Karpas-422 (cell line): ENCODE measurements at places on chromosomes 12 and 14.

- DNase-seq: no peak
These were observed 43.0 kb upstream of the GNPNAT1 start for GRCh38 chr14:52834440-52834842.

GRCh38 chr12:79591988-79592387, 98.8 kb downstream of the PAWR start:
- no peak for DNase-seq

DNA sequence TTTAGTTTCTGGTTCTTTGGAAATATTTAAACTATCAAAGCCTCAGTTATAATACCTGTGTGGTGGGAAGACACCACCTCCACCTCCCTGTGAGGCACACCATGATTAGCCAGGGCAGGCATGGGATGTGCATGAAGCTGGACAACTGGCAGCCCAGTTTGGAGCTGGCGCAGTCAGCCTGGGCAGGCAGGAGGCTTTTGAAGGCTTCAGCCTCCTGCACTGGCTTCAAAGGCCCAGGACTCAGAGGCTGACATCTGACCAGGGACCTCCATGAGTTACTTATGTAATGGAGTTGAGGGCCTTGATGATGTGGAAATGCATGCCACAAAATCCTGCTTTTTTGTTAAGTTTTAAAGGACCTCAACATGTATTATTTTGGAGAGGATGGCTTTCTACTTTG, 30.3 kb downstream of the C14orf132 start:
- no peak for DNase-seq

DNA sequence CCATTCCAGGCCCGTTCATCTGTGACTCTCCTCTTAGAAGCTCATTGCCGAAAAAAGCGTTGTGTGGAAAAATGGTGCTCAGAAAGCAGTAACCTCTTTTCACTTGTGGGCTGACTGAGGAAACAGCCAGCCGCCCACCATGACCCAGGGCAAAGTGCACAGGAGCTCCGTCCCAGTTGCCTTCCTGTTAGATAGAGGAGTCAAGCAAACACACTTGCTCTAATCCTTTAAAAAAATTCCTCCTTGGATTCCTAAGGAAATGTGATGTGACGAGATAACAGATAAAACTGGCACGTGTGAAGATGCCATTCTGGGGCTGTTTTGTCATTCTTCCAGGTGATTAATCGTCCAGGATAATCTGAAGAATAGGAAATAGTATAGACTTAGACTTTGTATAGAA, 396.8 kb upstream of the DDHD1 start:
- DNase-seq: no peak

DNA sequence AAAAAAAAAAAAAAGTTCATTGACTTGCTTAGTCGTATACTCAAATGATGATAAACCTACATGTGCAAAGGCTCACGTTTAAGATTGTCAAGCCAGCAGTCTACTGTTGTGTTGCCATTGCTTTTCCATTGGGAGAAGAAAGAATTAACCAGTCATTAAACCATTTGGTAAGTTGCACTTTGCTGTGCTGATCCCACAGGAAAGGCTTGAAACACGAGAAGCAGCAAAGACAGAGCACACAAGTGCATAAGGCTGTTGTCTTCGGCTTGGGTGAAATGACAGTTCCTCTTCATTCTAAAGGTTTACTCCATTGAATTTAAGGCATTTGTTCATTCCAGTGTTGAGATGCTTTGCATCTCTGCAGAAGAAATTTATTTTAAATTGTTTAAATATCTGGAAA, 50.1 kb downstream of the ZC3H14 start:
- no peak for DNase-seq

DNA sequence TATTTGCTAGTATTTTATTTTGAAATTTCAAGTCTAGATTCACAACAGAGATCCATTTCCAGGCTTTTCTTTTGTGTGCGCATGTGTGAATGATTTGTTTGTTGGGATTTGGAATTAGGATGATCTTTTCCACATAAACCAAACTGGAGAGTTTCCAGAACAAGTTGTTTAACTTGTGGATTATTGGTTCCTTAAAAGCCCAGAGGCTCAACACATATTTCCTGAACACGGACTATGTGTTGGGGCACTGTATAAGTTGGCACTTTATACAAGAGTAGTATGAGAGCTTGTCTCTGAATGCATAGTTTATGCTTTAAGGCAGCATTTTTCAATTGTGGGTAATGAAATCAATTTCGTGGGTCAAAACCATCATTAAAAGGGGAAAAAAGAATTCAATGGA, 67.3 kb upstream of the FUT8 start:
- no peak for DNase-seq

GRCh38 chr12:111160350-111161241, 208.3 kb downstream of the PHETA1 start:
- no peak for DNase-seq

DNA sequence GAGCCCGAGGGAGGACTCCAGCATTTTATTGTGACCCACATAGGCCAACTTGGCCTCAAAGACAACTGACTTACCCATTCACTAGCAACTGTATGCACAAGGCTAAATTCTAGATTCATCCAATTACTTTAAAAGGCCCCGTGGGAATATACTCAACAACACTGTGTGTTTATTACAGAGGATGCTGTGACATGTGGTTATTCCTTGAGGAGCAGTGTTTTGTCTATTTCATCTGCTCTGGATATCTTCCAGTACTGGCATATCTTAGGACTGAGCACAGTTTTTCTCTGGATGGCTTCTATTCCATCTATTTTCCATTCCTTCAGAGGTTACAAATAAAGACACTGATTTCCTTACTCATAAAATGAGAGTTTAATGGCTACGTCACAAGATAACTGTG, 87.2 kb upstream of the KRAS start:
- no peak for DNase-seq

- no peak for DNase-seq
These were observed 9.7 kb downstream of the TOX4 start for GRCh38 chr14:21486640-21487087.

DNA sequence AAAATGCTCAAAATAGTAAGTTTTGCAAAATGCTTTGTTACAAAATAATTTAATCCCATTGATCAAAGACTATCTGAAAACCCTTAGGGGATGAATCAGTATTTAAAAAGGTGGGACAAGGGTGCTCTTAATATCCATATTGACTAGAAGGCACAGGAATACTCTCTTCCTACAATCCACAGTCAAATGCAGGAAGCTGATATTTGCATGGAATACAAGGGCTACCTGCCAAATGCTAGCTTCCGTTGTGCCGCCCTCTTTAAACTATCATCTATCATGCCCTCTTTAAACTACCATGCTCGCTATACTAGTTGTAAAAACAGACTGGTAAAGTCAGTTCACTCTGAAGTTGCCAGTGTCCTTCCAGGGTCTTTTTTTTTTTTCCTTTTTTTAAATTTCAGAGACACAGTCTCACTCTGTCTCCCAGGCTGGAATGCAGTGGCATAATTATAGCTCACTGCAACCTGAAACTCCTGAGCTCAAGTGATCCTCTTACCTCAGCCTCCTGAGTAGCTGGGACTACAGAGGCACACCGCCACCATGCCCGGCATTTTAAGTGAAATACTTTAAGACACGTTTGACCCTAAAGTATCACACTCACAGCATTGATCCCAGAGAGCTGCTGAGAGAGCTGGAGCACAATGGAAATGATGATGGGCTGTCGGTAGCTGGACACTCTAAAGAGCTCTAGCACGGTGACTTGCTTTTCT, 6.7 kb downstream of the SLC2A3 start:
- DNase-seq: no peak

GRCh38 chr12:131057211-131057721, 103.6 kb downstream of the ADGRD1 start:
- no peak for DNase-seq

- peak; percentile 16 for DNase-seq
These were observed 826 bp downstream of the ZNF705A start for GRCh38 chr12:8157484-8158198.

GRCh38 chr12:111055181-111055880, 135.0 kb upstream of the MYL2 start:
- no peak for DNase-seq

- no peak for DNase-seq
These were observed 2.1 kb downstream of the KIF21A start for GRCh38 chr12:39440781-39441180.

GRCh38 chr12:69583203-69583602, 2.1 kb upstream of the CCT2 start:
- DNase-seq: peak; percentile 56

GRCh38 chr14:101239065-101239464, 322.2 kb upstream of the DIO3 start:
- DNase-seq: no peak

- DNase-seq: no peak
These were observed 311 bp upstream of the LGR5 start for GRCh38 chr12:71439362-71439612.

- no peak for DNase-seq
These were observed 6.6 kb upstream of the RAB3IP start for GRCh38 chr12:69732088-69732487.

DNA sequence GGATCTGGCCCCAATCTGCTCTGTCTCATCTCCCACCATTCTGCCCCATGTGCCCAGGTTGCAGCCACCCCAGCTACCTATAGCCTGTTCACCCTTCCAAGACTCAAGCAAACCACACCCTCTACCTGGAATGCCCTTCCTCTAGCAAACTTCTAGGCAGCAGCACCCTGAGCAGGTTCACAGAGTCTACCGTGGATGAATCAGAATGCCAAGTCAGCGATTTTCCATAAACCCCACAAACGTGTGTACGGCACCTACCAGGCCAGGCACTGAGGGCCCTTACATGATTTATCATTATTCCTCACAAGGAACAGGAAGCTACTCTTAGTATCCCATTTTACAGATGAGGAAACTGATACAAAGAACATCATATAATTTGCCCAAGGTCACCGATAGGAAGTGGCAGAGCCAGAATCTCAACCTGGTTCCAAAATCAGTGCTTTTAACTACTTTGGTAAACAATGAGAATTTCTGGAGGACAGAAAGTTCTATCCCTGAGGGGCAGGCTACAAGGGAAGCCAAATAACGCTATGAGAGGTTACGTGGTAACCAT, 28.0 kb upstream of the DHRS4 start:
- no peak for DNase-seq

- no peak for DNase-seq
These were observed 19.8 kb upstream of the ZNF740 start for GRCh38 chr12:53160673-53161072.

GRCh38 chr12:96948782-96949181, 41.7 kb downstream of the NEDD1 start:
- DNase-seq: no peak

DNA sequence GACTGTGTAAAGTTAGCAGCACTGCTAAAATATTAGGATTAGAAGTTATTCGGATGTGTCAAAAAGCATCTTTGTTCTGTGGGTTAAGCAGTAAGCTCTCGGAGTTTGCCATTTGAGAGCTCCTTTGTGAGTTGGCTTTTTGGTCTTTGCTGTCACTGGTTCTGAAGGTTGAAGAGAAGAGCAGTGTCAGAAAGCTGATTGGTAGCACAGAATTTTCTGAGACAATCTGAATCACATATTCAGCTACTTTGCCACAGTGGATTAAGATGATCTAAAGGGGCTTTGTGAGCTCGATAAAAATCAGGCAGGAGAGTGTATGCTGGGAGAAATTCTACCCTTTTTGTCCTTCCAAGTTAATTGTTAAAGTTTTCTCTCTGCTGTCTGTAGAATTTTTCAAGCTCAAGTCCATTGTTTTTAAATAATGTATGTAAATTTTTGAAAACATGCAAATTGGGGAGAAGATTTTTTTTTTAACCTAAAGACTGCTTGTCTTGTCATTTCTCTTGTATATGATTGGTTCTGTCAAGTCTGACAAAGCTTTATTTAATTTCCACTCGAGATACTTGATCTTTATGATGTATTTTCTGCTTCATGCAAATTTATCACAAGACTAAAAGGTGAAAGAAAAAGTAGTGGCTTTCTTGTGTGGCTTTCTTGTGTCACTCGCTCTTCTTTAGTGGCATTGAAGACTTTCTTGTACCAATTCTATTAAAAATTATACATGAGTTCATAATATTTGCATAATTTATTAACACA, 307.3 kb downstream of the EGLN3 start:
- DNase-seq: no peak

GRCh38 chr12:108241986-108242703, 97.0 kb downstream of the CMKLR1 start:
- DNase-seq: no peak

DNA sequence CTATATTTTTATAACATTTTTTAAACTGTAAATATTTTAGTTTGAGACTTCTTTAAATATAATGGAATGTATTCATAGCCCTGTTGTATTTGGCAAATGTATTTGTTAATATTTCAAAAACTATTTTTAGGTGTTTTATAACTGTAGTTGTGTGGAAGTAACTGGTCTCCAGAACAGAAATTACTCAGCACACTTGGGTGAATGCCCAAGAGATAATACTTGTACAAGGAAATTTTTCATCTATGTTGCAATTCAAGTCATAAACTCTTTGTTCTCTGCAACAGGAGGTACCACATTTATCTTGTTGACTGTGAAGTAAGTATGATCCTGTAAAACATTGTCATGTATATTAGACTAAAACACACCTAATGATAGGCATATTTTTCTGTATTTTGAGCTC, 72.8 kb downstream of the SLCO1B3 start:
- DNase-seq: no peak

DNA sequence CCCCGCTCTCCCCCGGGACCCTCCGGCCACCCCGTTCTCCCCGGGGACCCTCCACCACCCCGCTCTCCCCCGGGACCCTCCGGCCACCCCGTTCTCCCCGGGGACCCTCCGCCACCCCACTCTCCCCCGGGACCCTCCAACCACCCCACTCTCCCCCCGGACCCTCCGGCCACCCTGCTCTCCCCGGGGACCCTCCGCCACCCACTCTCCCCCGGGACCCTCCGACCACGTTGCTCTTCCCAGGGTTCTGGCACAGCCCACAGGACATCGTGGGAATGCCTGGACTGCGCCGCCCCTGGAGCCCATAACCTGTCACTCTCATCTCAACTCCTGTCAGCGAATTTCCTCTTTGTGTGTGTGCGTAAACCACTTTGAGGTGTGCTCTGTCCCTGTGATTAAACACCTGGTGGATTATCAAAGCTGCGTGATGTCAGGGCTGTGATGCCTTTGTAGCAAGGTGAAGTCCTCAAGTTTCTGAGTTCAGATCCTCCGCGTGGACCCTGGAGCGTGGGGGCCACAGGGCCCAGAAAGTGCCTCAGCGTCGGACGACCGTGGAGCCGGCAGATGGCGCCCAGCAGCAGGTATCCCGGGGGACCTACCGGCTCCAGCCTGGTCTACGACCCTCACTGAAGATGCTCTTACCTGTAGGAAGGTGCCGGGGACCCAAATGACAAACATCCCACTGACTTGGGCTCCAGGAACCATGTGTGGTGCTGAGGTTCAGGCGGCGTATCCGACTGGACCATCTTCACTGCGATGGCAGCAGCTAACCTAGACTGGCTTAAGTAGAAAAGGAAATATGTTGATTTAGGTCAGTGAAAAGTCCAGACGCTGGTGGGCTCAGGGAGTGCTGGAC, 63.2 kb upstream of the GALNT9 start:
- DNase-seq: no peak
